ENCODE measurements at places on chromosomes 4 and X.

- DNase-seq: no peak
These were observed 385.2 kb downstream of the GASK1B start for GRCh38 chr4:157787618-157788017.

DNA sequence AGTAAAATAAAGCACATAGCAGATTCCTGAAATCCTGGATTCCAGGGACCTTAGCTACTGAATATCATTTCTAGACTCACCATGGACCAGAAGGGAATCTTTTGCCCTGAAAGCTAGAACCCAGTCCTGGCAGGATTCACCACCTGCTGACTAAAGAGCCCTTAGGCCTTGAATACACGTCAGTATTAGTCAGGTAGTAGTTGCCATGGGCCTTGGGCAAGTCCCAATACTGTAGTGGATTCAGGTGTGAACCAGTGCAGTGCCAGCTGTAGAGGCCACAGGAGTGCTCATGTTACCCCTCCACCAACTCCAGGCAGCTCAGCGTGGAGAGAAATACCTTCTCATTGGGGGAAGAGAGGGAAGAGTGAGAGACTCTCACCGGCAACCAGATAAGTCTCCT lies 64.1 kb upstream of the UBQLN2 start:
- DNase-seq: no peak

- DNase-seq: no peak
These were observed 103.6 kb downstream of the HPGD start for GRCh38 chr4:174418640-174419212.

GRCh38 chr4:15198070-15198727 lies 195.9 kb downstream of the CPEB2 start:
- DNase-seq: no peak

- no peak for DNase-seq
These were observed 373.1 kb upstream of the HS3ST1 start for GRCh38 chr4:11801466-11802446.
